Esophagus mucosa (tissue), 1 donor: ENCODE measurements at places on chromosomes 3 and 15. TPM values are rescaled to one million over a fixed set of nuclear protein-coding genes. Genes with fewer than 3 reads are reported as not detected.

The P3H2 gene
- 15.0 TPM for total RNA-seq

The GHSR gene
- total RNA-seq: not detected

The SNX22 gene
- total RNA-seq: 0.28 TPM

The TRH gene
- not detected for total RNA-seq

The EPM2AIP1 gene
- 8.5 TPM for total RNA-seq

The DYNC1LI1 gene
- 21.3 TPM for total RNA-seq
